Regular cardiac myocyte (primary cell): ENCODE measurements at places on chromosomes 16 and 17. TPM values are rescaled to one million over a fixed set of nuclear protein-coding genes. Genes with fewer than 3 reads are reported as not detected.

CA7 gene
- not detected in 2 replicates for total RNA-seq

TRAPPC1 gene
- total RNA-seq = 36.1 and 46.8 TPM in 2 replicates

CACNG5 gene
- total RNA-seq = not detected in 2 replicates

MYH13 gene
- total RNA-seq = not detected in 2 replicates

NTN1 gene
- total RNA-seq = under 0.01 and 0.28 TPM in 2 replicates
